ENCODE measurements at places on chromosomes 16 and 17.

DNA sequence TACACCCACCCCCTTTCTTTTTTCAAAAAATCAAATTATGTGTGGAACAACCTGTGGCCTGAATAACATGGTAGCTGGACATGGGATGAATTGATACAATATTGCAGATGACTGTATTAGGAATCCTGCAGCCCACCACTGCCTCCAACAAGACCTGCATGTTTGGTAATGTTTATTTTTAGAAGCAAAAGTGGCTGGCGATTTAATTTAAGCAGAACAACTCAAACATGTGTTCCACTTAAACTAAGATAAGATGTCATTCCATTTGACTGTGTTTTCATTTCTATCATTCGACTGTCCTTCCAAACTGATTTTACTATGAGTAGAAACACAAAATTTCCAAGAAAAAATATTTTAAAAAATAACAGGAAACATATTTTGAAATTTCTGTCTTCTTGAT lies 10.1 kb upstream of the DHRS7C start:
- DNase-seq = no peak

GRCh38 chr17:41965694-41966462 lies 717 bp upstream of the CNP start:
- DNase-seq = no peak

DNA sequence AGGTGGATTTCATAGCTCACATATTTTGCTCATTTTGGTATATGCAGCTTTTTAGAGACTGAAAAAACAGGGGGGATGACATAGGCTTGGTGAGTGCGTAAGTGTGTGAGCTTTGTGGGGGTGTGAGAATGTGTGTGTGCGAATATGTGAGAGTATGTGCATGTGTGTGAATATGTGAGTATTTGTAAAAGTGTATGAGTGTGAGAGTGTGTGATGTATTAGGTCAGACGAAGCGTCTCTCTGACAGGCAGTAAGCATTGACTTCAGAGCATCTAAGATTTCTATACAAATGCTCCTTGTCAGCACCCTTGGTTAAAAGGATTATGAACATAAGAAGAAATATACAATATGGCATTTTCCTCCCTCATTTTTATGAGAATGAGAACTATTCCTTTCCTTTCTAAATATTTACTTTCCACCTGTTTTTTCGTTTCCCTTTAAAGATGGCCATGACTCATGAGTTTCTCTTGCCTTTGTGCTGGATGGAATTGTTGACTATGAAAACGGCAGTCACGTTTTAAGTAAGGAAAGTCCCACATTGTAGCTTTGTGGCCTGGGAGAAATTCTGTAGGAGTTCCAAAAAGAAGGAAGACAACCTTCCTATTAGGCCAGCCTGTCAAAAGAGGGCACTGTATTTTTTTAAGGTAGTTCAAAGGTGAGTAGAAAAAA lies 276.4 kb downstream of the FOXL1 start:
- no peak for DNase-seq

- DNase-seq = no peak
These were observed 192.6 kb upstream of the KIF2B start for GRCh38 chr17:53630115-53630514.

DNA sequence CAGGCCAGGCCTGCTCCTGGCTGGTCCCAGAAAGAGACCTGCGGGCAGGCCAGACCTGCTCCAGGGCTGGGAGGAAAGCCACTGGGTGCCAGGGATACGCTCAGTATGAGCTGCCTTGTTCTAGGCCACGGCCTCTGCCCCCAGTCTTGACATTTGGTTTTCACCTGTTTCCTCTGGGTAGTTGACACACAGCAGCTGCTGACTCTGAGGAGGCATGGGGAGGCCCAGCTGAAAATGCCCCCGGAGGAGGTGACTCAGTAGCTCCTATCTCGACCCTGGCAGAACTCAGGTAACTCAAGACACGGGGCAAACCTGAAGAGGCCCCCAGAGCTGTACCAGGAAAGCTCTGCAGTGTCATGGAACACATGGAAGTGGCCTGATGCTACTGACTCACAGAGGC lies 13.9 kb upstream of the ADGRG1 start:
- DNase-seq = no peak
